ENCODE measurements at places on chromosomes 3 and 15.

DNA sequence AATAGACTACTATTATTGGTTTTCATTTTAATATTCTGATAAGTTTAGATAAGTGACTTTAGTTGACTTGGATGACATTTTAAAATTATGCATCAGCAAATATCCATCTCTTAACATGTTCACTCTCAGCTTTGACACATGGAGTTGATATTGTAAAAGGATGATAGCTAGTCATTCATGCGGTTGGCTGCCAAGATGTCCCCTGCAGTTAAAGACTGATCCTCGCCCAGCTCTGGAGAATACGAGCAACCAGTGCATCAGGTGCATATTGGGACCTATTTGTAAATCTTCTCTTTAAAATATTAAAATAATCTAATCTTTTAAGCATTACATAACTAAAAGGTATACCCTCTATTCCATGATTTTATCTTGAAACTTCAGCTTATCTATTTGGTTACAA lies 41.9 kb downstream of the EPHB1 start:
- DNase-seq = no peak

GRCh38 chr3:101878589-101878988 lies 29.3 kb downstream of the NFKBIZ start:
- no peak for DNase-seq

DNA sequence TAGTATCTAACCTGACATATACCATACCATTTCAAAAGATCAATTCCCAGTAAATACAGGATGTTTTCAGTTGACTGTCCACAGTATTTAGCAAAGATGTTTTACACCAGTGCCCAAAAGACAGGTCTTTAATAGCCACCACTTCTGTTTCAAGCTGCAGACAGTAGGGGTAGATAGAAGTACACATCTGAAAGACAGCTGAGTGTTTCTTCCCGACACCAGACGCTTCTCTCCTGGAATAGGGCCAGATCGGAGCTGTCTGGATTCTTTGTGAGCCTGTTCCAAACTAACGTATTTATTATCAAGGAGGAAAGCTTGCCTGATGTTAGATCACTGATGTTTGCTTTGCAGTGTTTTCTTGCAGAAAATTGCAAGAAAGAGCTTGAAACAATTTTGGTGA lies 136.1 kb upstream of the RBMS3 start:
- no peak for DNase-seq

GRCh38 chr3:106086636-106087035 lies 217.8 kb upstream of the CBLB start:
- no peak for DNase-seq

DNA sequence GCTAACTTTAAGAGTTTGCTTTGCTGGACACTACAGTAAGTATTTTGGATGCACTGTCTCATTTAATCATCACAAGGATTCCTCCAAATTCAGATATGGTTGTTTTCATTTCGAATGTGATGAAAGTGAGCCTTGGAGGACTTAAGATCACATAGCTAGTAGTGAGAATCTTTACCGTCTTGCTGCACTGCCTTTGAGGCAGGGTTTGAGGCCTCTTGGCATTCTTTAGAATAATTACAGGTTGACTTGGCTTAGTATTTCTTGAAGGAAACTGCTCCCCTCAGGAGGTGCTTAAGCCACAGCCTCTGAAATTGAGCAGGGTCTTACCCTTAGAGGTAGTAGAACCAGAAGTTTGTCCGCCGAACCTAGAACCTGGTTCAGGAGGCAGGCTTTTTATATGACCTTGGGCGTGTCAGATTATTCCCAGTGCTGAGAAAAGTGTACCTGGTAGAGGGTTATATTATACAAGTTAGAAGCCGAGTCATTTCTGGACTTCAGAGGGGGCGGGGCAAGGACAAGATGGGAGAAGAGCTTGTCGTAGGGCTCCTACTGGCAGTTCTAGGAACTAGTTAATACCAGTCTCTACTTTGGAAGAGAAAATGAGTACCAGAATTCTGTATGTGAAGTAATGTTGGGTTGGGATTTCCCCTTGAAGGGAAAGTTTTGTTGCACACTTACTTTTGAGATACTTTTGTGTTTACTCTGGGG lies 1.1 kb downstream of the TFG start:
- DNase-seq = peak; percentile 78

GRCh38 chr3:159170436-159171003 lies 368.7 kb downstream of the MFSD1 start:
- DNase-seq = no peak

- no peak for DNase-seq
Observed at GRCh38 chr3:139572847-139573672, 33.5 kb upstream of the RBP1 start.

DNA sequence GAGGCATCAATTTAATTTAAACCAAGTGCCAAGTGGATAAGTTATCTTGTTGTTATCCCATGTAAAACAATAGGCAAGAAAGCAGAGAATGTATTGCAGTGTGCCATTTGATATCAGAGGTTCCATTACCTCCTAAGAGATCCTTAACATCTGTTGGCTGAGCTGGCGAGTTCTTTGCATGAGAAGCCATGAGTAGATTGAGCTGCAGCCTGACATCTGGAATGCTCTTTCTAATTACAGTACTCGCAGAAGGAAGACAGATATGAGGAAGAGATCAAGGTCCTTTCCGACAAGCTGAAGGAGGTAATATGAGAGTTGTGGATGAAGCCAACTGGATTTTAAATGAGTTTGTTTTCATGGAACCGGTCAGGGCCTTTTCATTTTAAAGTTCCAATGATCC lies 19.4 kb downstream of the TPM1 start:
- no peak for DNase-seq

DNA sequence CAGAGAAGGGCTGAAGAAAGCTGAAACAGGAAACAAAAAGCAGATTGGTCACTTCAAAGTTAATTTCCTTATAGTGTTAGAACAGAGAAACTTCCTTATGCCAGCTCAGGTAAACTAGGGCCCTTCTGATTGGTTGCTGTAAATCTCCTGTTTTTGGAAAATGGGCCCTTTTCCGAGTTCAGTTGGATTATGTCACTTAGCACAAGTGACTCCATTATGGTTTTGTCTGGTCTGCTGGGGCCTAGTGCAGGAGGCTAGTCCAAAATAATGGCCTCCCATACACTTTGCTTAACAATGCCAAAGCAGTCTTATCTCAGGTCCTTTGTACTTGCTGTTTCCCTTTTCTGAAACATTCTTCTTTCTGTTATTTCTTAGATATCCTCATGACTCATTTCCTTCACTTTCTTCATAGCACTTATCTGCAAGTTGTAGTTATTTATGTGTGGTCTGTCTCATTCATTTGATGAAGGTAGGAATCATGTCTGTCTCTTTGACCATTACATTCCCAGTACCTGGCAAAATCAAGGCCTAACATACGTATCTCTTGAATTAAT lies 7.7 kb upstream of the DCP1A start:
- DNase-seq = no peak

GRCh38 chr15:71440489-71441110 lies 325.3 kb downstream of the THSD4 start:
- peak; percentile 25 for DNase-seq

DNA sequence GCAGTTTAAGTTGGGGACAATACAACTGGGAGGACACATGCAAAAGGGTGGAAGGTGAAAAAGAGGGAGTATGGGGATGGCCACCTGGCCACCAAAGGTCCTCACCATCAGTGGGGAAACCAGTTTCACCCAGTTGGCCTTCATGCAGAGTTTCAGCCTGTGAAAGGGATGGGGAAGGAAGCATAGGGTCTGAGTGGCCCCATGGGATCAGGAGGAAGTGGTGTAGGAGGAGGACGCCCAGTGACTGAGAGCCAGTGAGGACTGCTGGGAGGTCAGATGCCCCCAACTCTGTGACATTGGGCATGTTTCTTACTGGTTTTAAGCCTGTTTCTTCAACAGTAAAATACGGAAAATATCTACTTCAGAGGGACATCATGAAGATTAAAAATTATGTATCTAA lies 16.3 kb downstream of the BCL2A1 start:
- DNase-seq = no peak

GRCh38 chr3:43366481-43366880 lies 80.1 kb downstream of the SNRK start:
- no peak for DNase-seq

DNA sequence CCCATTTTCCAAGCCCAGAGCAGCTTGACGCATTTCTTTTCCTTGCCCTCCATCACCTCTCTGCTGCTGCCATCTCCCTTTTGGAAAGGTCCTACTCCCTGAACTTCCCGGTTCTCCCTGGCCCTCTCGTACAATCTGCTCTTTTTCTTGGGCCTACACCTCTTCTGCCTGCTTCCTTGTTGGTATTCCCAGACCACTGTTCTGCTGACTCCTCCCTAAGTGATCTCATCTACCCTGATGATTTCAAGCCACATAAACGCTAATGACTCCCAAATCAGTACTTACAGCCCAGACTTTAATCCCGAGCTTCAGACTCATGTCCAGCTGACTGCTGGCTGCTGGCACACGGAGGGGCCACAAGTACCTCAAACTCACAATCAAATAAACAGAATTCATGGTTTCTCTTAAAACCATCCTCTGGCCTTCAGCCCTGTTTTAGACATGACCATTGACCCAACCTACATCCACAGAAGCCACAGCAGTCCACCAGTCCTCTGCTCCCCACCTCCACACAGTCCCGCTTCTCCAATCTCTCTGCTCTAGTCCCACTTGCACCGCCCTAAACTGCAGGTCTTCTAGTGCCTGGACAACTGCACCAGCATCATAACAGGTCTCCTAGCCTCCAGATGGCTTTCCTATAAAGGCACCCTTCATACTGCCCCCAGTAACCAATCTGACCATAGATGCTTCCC lies 57.6 kb downstream of the AAGAB start:
- DNase-seq = no peak

DNA sequence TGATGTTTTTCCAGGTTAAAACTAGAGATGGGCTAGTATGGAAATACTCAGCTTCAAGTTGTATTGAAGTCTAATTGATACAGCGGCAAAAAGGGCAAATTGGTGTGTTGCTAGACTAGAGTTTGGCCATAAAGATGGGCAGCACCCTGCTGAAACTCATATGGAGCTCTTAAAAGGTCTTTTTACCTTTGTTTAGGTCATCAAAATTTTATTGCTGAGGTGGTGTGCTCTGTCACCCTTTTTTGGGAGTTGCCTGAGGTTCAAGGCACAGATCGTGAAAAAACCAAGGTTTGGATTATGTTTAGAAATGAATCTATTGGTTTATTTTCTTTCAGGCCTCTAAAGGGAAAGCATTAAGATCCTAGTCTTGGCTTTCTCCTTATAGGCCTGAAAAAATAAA lies 38.2 kb downstream of the VPS8 start:
- DNase-seq = no peak

DNA sequence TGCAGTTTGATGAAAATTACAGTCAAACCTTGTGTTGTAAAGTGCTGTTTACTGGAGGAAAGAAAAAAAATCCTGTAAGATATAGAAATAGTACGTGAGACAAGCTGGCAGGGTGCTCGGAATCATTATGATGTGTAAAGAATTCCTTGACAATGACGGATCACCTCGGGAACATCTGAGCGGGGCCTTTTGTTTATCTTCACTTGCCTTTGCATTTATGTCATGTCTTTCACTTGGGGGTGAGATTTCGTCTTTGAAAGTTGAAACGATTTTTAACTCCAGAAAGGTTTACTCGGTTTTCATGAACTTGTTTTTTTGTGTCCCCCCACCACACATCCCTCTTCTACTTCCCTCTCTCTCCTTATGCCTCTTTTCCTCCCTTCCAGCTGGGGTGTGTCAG lies 128.3 kb upstream of the VEPH1 start:
- DNase-seq = no peak

DNA sequence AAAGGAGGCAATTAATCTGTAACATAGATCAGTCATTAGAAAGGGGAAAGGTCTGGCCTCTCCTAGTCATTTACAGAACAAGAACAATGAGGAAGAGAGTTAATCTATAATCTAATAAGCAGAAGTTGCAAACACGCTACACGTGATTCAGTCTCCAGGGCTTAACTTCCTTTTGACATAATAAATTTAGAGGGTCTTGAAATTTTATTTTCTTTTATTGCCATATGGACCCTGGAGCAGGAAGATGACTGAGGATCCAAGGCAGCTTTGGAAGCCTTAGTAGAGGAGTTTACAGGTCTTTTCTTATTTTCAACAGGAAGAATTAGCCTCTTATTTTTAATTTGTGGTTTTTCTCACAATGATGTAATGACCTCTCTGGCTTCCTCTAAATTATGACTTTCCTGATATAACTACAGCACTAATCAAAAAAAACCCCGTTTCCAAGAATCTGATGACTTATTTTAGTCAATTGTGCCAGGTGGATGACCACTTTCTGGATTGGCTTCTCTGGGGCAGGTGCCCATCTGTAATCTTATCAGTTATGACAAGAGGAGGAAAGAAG lies 32.2 kb downstream of the ADGRG7 start:
- DNase-seq = no peak

DNA sequence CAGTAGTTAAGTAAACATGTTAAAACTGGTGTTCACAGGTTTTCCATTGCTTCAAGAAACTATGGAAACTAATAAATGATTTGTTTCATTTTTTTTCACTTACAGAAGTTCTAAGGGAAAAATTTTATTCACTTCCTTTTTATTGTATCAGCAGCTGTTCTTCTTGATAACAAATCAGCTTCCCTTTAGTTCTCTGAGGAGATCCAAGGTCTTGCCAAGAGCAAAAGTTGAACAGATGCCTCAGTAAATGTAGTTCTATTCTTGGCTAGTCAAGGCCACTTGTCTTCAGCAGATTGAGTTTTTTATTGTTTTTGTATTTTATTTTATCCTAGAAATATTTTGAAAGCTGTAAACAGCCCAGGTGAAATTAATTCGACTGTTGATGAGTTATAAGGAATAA lies 41.8 kb downstream of the KCNH8 start:
- no peak for DNase-seq

DNA sequence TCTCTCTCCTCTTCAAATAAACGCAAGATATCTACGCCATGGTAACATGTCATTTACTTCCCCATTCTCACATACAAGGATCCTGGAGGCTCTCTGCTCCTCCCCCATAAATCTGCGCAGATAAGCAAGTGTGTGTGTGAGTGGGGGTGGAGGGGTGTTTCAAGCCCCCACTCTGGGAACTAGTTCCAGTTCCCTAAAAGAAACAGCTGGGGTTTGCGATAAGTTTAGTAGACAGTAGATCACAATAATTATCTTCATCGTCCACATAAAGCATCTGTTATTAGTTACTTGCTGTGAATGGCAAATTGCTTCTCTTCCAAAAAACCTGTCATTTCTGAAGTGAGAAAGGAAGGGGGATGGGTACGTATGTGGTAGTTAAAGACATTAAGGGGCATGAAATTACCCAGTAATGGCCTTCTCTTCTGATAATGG lies 79.8 kb downstream of the RBPMS2 start:
- DNase-seq = no peak
